Activated naive CD4-positive, alpha-beta T cell treated with anti-CD3 and anti-CD28 coated beads, Interleukin-2, amount 50 U/mL, for 72 hours (primary cell): ENCODE measurements at places on chromosomes 2 and 18.

GRCh38 chr2:148554459-148555247, 89.9 kb upstream of the EPC2 start:
- no peak for DNase-seq

DNA sequence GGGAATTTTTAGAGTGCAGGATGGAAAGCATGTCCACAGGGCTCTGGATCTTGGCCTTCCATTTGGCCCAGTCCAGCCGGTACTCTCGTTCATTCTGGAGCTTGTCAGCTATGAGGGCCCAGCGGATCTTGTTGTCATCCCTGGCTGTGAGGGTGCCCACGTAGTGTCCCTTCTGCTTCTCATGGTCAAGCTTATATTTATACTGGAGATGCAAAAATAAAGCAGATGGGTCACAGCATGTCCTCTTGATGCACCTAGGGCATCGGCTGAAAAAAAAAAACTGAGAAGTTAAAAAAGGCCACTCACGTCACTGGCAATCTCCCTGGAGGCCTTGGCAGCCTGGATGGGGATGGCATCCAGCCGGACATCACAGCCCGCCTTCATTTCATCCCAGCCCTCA, 160.5 kb downstream of the RIF1 start:
- no peak for DNase-seq

GRCh38 chr2:119888680-119889079, 124.2 kb upstream of the EPB41L5 start:
- no peak for DNase-seq

DNA sequence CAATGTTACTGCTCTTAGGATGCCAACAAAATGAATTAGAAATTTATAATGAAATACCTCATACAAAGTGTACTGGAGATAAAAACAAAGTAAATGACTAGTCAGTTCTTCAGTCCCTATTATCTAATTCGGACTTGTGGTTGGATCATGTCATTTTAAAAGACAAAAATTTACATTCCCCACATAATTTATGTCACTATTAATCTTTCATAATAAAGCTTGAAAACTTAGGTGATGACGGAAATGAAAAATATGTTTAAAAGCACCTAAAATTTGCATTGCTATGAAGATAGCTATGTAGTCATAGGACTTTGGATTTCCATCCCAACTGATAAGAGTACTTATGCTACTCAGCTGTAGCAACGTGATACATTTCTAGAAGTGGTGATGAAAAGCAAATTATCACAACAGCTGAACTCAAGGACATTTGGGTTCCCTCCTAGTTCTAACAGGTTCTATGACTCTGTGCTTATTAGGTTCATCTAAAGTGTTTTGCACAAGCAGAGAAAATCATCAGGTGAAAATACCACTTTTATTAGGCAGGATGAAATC, 58.4 kb downstream of the LRPPRC start:
- DNase-seq, result no peak

GRCh38 chr2:100571668-100572067, 8.9 kb downstream of the PDCL3 start:
- DNase-seq, result no peak

DNA sequence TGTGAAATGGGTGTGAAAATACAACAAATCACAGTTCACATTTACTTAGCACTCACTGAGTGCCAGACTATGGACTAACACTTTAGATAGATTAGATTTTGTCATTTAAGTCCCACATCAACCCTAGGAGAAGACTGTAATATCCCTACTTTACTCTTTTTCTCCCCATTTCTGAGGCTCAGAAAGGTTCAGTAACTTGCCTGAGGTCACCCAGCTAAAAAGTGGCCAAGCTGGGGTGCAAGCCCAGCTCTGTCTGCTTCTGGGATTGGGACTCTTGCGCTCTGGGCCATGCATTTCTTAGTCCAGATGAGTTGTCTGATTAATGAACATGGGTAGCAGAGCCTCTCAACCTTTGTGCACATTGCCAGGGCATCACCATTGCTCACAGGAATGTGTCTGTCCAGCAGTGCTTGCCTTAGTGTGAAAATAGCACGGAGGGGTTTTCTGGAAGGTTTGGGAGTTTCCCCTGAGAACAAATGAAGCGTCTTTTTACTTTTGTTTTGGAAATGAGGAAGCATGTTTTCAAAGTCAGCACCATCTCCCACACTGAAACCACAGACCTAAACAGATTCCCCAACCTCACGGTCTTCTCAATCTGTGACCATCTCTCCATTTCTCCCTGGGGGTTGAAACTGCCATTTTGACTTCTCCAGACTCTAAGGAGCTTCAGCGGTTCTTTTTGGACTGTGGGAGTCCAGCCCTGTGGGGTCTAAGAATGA, 31.9 kb downstream of the NRP2 start:
- DNase-seq, result no peak

DNA sequence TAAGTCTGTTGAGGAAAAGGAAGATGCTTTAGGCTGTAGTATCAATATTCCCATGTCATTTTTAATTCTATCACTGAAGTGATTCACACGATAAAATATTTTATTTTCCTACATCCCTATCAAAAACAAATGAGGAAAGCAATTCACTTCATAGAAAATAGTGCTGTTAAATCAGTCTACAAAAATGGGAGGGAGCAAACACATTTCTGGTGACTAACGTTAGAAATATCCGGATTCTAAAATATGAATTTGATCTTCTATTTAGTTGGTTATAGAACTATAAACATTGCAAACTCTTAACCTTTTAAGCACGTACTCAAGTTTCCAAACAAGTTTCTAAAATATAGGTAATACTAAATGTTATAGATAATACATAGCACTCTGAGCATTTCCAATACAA, 20.8 kb downstream of the ATF2 start:
- DNase-seq, result no peak

DNA sequence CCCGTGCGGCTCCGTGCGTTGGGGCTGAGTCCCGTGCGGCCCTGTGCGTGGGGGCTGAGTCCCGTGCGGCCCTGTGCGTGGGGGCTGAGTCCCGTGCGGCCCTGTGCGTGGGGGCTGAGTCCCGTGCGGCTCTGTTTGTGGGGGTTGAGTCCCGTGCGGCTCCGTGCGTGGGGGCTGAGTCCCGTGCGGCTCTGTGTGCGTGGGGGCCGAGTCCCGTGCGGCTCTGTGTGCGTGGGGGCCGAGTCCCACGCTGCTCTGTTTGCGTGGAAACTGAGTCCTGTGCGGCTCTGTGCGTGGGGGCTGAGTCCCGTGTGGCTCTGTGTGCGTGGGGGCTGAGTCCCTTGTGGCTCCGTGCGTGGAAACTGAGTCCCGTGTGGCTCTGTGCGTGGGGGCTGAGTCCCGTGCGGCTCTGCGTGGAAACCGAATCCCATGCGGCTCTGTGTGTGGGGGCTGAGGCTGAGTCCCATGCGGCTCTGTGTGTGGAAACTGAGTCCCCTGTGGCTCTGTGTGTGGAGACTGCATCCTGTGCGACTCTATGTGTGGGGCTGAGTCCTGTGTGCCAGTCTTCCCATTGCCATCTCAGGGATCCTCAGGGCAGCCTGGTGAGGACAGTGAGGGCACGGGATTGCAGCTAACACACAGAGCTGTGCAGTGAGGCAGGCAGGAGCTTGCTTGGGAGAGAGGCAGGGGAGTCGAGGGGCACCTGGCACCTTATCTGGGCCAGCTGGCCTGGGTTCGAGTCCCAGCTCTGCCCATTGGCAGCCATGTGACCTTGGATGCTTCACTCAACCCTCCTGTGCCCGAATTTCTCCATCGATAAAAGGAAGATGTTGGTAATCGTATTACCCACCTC, 44.5 kb downstream of the LDLRAD4 start:
- DNase-seq, result no peak

GRCh38 chr2:116057538-116057937, 1615.1 kb downstream of the DPP10 start:
- no peak for DNase-seq

DNA sequence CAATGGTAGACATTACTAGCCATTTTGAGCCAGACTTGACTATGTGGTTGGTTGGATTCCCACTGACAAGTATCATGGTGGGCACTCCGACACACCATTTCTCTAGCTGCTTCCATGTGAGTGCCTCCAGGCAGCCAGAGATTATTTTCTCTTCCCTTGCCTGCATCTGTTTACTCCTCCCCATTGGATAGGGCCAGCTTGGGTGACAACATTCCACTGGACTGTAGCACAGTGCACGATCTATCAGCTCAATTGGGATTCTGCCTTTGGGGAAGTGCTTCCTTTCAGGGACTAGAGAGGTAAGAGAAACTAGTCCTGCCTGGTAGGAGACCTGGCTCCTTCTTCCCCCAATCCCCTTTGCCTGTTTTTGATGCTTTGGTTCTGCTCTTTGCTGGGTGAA, 49.0 kb upstream of the MAP4K3 start:
- no peak for DNase-seq

DNA sequence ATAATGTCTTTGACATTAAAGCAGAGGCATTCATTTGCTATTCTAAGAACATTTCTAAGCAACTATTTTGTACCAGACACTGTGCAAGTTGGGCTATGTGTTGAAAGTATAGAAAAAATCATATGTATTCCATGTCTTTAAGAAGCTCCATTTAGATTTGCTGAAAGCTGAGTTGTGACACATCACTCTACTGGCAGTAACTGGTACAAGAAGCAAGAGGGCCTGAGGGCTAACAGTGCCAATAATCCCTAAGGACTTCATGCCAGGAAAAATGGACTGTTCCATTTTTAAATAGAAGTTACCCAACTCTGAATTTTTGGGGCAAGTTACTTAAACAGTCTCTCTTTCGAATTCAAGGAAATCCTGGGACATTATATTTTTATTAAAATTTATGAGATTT, 178.7 kb downstream of the SRBD1 start:
- no peak for DNase-seq

DNA sequence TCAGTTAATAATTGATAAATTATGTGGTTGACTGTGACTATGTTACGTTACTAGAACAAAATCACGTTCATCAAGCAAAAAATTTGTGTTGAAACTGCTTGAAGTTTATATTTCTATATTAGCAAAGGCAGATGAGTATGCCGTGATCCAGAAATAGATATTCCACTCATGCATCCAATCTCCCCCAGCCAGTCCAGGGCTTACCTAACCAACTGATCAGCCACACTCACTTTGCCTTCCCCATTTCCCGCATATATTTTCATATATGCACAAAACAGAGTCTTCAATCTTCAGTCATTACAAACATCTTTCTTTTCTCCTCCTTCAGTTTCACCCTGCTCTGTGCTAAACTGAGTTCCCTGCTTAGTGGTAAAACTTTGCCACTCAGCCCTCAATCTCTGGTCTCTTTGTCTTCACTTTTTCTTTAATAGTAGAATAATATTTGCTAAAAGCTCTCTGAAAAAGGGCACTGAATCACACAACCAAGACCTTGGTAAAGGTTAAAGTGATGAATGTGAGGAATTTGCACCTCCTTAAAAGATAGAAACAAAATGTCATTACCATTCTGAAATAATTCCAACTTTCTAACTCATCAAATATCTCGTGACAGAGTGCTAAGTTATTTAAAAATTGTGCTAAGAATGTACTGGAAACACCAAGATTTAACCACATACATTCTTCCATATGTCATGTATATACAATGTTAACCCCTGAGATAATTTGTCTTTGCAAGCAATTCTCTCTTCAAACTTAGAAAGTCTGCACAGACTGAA, 893.2 kb upstream of the CRIM1 start:
- DNase-seq, result no peak

- DNase-seq, result no peak
Measured at GRCh38 chr2:49129034-49129433, 25.3 kb downstream of the FSHR start.

DNA sequence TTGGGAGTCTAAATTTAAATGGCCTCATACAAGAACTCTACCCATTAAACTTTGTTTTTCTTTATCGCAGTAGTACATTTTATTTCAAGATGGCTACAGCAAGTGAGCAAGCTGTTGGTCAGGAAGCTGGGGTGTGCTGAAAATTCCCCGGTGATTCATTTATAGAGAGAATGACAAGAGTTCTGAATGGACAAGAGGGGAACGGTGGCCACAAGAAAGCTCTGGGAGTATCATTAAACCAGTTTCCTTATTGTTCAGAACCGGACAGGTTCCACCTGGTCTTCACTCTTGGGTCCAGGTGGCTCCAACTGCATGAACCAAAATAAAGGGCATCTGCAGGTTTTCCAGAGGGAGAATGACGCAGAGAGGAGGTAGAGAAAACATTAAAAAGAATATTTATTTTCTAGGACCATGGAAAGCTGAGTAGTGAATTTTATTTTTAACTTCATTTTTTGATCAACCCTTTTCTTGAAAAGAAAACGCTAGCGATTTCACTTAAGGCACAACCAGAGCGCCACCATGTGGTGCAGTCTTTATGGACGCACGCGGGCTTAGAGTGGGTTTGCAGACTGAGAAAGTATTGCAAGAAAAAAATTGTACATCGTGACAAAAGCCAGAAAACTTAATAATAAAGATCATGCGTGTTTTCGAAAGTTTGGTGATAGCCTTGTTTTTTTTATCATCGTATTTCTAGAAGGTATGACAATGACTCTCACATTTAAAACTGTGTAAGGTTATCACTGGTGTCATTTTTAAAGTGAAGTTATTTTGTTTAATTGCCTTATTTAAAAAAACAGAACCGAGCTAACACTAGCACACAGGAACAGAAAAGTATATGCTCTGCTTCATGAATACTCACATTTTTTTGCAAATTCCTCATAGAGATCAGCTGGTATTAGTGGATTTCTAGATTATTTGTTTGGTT, 97.9 kb upstream of the NOL4 start:
- DNase-seq, result no peak

DNA sequence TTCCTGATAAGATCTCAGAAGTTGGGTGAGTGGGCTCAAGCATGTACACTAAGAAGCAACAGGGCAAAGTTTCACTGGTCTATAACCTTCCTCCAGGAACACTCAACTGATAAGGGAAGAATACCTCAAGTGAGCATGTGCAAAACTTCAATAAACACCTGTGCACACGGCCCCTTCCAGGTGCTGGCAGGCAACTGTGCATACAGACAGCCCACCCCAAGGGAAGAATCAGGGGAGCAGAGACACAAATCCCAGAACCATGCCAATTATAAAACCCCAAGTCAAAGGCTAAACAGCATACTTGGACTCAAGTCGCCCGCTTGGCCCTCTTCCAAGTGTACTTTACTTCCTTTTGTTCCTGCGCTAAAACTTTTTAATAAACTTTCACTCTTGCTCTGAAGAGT, 85.9 kb upstream of the RTN4 start:
- DNase-seq, result no peak

GRCh38 chr2:22281033-22281432, 1103.9 kb upstream of the KLHL29 start:
- DNase-seq, result no peak

DNA sequence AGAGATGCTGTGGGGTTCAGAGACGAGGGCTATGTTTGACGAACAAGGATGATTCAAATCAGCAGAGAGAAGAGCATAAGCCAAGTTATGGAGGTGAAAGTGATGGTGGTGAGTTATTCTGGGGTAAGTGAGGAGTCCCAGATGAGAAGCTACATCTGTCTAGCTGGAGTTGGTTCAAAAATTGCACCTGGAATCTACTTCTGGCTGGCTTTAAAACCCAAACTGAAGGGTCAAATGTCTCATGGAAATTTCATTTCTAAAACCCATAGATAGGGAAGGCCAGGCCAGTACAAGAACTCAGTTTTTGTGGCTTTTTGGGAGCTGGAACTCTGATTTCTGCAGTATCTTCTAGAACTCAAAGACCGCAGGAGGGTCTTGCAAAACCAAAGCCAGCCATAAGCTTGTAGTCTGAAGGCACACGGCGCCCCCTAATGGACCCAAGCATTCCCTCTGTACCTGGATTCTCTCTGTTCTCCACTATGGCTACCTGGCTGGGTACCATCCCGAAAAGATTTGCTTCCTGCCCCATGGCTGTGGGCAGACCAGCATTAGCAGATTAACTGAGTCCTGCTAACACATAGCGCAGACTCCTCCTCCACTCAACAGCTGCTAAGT, 229.1 kb upstream of the SLC14A2 start:
- DNase-seq, result no peak
